Putamen (tissue), 1 donor: ENCODE measurements at places on chromosomes 1 and 21.

DNA sequence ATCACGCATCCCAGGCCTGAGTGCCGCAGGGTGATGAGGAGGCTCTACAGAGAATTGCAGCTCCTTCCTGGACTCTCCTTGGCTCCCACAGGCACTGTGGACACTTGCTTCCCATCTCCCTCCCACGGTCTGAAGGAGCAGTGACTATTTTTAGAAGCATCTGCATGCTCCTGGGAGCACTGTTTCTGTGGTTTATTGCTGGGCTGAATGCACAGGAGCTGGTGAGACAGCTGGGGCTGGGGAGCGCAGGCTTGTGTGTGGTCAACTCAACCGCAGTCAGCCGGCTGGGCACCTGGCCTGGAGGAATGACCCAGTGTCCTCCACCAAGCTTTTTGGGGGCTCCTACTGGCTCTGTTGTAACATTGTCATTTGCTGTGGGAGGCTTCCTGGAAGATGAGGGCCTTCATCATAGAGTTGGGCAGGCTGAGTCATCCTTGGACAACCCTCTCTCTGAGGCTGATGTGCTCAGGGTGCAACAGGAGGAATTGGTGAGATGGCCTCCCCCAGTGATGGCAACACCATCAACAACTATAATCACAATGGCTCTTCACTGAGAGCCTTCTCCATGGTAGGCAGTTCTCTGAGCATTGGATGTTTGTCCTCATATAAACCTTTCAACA, 1.7 kb downstream of the NFASC start:
- no peak for DNase-seq

- no peak for DNase-seq
Measured at GRCh38 chr1:15656464-15656863, 27.7 kb upstream of the PLEKHM2 start.

- DNase-seq: no peak
Measured at GRCh38 chr1:110138956-110139355, 11.3 kb upstream of the SLC6A17 start.

GRCh38 chr1:35390600-35391494, 122.3 kb downstream of the ZMYM4 start:
- DNase-seq: no peak

DNA sequence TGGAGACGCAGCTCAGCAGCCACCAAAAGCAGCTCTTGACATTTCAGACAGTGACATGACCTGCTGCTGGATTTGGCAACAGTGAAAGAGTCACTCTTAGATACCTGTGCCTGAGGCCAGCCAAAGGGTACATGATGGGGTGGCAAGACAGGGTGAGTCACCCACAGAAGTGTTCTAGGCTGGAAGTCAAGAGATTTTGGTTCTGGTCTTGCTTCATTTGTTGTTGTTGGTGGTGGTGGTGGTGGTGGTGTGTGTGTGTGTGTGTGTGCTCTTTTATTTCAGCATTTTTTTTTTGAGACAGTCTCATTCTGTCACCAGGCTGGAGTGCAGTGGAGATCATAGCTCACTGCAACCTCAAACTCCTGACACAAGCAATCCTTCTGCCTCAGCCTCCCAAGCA, 25.8 kb downstream of the SHISAL2A start:
- no peak for DNase-seq

- no peak for DNase-seq
Measured at GRCh38 chr1:9814619-9815018, 9.1 kb downstream of the CLSTN1 start.

DNA sequence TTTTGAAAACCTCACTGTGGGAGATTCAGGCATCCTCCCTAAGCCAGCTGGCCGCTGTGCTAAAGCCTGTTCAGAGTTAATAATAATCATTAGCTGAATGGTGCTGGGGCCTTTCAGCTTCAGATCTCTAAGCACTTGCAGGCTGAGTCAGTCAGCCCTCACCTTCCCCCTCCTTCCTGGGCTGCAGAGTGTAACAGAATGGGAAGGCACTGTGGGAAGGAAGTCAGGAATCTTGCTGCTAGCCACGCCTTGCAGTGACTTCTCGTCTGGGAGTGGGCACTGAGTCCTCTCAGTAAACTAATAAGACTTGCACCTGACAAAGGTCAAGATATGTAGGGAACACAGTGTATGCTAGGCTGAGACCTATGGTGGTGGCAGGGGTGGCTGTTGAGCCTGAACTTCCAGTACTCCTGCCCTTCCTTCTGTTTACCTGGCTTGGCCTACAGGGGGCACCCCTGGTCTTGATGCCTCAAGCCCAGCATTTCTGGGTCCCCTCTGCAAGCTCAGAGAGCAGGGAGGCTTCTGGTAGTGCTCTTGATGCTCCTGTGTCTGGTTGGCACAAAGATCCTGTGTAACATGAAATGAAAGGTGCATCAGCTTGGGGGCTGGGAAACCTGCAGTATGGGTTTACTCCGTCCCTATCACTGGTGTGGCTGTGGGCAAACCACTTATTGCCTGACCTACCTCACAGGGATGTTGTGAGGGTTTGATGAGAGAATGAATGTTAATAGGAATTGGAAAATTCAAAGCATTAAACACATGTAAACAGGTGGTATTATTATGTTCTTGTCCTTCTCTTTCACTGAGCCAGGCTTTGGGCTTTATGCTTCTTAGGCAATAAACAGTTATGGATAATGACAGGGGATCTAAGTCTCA, 6.0 kb downstream of the CYB561D1 start:
- DNase-seq: peak; percentile 34

DNA sequence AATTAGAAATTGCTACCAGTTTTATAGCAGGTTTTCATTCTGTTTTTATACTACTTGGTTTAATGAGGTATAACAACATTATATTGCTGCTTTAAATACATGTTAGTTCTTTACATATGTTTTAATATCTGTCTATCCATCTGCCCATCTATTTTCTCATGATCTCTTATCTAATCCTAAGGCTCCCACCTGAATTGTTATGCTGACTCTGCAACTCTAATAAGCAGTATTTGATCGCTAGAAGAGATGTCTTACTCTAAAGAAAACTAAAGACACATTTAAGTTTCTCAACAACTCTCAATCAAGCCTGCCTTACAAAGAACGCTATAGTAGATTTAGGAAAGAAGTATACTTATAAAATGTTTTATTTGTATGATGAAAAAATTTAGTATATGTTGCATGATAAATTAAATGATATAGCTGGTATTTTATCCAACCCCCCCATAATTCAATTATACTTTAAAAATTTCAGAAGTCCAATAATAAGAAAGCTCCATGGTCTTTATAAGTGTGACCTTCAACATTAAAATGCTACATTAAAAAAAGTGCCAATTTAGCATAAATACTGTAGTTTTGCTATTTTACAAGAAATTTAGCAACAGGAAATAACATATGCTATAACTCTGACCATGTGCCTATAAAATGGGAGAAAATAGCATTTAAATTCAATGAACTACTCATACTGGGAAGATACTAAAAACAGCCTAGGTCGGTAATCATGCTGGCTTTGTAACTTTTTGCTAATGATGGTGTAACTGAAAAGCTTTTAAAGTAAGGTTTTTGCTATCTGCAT, 180.3 kb downstream of the NEGR1 start:
- no peak for DNase-seq

- no peak for DNase-seq
Measured at GRCh38 chr1:200426196-200426595, 16.4 kb upstream of the ZNF281 start.

- no peak for DNase-seq
Measured at GRCh38 chr1:44553771-44554170, 120.5 kb downstream of the TMEM53 start.

GRCh38 chr21:36052860-36053714, 7.2 kb downstream of the SETD4 start:
- no peak for DNase-seq

GRCh38 chr1:200257235-200257634, 152.6 kb downstream of the ZNF281 start:
- no peak for DNase-seq

DNA sequence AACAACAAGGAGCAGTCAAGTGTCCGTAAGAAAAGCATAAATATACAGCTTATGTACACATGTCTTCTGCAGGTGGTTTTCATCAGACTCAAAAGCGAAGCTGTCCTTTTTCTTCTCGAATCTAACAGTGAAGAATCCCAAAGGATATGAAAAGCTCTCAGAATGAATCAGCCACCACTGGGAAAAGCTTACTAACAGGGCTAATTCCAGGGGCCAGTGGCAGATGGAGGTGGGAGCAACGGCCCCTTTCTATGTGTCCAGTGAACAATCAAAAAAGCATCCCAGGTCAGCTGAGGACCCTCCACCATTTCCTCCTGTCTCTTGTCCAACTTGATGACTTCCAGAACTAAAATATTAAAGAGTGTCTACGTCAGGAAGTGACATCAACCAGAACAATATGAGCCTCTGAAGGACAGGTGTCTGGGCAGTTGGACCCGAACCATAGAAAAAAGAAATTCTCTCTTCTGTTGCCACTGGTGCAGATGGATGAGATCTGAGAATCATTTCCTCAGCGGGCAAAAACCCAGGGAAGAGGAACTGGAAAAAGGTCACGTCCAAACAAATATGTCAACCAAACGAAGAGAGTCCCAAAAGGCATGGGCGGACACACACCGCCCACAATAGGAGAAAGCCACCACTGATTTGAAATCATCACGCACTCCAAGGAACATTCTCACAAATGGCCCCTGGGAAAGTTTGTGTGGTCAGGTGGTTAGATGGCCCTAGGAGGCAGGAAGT, 70.4 kb upstream of the TIAM1 start:
- DNase-seq: no peak

- DNase-seq: no peak
Measured at GRCh38 chr1:215475796-215476481, 91.2 kb upstream of the KCTD3 start.

- DNase-seq: no peak
Measured at GRCh38 chr1:166470014-166470413, 303.2 kb upstream of the FAM78B start.

- DNase-seq: no peak
Measured at GRCh38 chr1:158126425-158126824, 54.3 kb upstream of the CD1D start.

DNA sequence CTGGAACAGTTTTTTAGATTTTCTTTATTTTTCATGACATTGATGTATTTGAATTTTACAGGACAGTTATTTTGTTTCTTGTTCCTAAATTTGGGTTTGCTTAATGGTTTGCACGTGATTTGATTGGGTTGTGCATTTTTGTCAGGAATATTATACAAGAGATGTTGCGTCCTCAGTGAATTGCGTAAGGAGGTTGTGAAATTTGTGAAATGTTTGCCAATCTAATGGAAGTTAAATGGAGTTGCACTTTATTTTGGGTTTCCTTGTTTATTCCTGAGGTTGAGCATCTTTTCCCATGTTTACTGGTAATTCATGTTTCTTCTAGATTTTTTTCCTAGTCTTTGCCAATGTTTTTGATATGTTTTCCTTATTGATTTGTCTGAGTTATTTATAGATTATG, 19.9 kb downstream of the ZNF648 start:
- DNase-seq: no peak

GRCh38 chr1:11841245-11842153, 6.1 kb downstream of the NPPA start:
- DNase-seq: no peak

GRCh38 chr1:244047621-244048255, 3.3 kb upstream of the ZBTB18 start:
- peak; percentile 83 for DNase-seq

GRCh38 chr1:184889166-184889565, 85.1 kb downstream of the NIBAN1 start:
- DNase-seq: no peak

- DNase-seq: no peak
Measured at GRCh38 chr1:45485949-45486348, 5.0 kb downstream of the TESK2 start.

GRCh38 chr1:178102218-178102617, 8.3 kb downstream of the RASAL2 start:
- no peak for DNase-seq

GRCh38 chr1:155324717-155325602, 4.3 kb downstream of the RUSC1 start:
- no peak for DNase-seq

GRCh38 chr1:219049501-219049900, 124.2 kb upstream of the LYPLAL1 start:
- no peak for DNase-seq

DNA sequence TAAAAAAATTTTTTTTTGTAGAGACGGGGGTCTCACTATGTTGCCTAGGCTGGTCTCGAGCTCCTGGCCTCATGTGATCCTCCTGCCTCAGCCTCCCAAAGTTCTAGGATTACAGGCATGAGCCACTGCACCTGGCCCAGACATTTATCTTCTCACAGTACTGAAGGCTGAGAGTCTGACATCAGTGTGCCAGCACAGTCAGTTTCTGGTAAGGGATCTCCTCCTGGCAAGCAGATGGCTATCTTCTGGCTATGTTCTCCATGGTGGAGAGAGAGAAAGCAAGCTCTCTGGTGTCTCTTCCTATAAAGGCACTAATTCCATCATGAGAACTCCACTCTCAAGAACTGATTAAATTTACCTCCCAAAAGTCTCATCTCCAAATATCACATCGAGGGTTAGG, 57.8 kb upstream of the C1orf185 start:
- no peak for DNase-seq

DNA sequence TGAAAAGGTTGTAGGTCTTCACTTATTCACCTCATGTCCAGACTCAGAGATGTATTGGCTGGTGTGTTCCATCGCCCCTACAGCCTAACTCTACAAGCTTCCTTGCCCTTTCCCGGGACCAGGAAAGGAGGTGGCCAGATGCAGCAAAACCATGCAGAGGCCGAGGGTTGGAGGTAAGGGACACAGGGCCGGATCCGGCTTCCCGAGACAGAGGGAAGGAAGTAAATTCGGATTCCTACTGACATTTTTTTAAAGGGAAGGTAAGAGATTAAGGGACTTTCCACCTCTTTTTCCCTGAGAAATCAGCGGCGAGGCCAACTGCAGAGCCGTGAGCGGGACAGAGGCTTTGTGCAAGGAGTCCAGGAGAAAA, 12.7 kb downstream of the EPHA10 start:
- DNase-seq: no peak

DNA sequence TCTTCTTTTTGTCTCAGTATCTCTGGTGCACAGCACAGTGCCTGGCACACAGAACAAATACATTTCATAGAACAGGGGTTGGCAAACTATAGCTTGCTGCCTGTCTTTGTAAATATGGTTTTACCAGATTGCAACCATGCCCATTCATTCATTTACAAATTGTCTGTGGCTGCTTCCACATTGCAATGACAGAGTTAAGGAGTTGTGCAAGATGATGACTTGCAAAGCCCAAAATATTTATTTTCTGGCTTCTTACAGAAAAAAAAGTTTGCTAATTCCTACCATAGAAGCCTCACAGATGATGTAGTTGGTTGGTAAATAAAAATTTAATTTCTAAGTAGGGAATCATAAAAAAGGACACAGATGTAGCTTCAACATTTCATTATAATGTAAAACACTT, 11.2 kb upstream of the HMGB4 start:
- no peak for DNase-seq

DNA sequence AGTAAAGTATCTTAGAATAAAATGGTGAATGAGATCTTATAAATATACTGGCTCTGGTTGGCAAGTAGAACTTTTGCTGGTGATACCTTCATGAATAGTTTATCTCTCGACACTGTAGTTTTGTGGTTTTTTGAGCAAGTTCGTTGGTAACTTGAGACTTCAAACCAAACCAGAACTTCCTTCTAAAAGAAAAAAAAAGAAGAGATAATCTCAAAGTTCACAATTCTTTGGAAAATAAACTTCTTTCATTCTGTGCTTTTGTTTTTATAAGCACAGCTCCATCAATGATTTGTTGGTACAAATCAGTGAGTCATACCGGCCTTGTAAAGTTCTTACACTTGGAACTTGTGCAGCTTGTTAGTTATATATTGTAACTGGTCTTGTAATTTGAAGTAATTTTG, 2.3 kb downstream of the HIPK1 start:
- no peak for DNase-seq

GRCh38 chr1:186175588-186175987, 199.5 kb downstream of the TPR start:
- no peak for DNase-seq
